ENCODE measurements at places on chromosomes 16 and 17.

- DNase-seq: no peak
These were observed 1.3 kb downstream of the GPATCH8 start for GRCh38 chr17:44501866-44502375.

- DNase-seq: no peak
These were observed 7.1 kb downstream of the GEMIN4 start for GRCh38 chr17:744937-745336.

- DNase-seq: peak; percentile 43
These were observed 3.9 kb upstream of the CCDC57 start for GRCh38 chr17:82216301-82217119.

GRCh38 chr17:9110501-9110900, 89.2 kb downstream of the NTN1 start:
- DNase-seq: no peak

GRCh38 chr16:81548876-81549546, 104.4 kb downstream of the CMIP start:
- DNase-seq: no peak

DNA sequence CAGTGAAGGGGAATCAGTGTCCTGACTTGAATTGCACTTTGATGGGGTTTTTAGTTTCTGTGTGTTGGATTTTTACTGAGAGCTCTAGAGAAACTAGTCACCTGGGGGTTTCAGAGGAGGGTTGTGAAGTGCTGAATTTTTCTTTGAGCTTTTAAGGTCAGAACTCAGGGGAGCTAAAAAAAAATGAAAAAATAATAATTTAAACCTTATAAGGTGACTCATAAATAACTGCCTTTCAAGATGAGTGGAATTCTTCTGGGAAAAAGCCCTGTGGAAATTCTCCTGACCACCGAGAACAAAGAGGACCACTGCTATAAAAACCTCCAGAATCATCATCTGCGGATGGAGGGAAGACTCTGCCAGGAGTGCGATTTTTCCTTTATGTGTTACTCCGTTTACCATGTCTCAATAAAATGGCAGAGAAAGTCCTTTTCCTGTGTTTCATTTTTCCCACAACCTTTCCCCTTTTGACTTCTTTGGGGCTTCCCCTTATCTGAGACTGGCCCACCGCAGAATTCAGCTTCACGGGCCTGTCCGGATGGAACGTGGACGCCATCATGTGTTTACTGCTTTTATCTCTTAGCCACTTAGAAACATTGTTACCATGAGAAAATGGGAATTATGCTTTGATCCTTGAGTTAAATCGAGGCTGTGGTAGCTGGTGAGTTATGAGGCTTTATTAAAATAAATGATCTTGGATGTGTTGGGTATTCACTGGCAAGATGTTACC, 39.7 kb downstream of the RPTOR start:
- DNase-seq: no peak

GRCh38 chr16:68636818-68637217, 8.3 kb upstream of the CDH3 start:
- DNase-seq: no peak

DNA sequence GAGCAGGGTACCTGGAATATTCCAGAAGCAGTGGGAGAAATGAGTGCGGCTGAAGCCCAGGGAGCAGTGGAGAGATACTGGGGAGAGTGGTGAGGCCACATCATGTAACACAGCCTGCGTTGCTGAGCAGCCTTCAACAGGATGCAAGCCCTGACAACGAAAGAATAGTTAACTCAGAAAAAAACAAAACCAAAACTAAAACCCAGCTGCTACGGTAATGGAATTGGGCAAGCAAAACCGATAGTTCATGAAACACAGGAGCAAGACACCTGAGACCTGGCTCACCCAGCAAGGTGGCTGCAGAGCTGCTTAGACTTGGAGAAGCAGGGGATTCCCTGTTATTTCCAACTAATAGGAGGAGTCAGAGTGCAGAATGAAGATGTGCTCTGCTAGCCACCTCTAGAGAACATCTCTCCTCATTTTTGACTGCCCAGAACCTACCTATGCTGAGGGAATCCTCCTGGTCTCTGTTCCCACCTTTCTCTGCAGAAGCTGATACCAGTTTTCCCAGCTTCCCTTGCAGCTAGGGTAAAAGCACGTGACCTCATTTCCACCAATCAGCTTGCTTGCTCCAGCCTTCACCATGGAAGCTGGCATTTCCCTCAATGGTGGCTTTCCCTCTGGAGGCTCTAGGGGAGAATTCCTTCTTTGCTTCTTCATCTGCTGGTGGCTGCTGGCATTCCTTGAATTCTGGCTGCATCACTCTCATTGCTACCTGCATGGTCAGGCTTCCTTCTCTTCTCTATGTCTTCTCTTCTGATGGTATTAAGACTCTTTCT, 59.4 kb upstream of the XYLT1 start:
- DNase-seq: peak; percentile 3

- no peak for DNase-seq
These were observed 19.7 kb upstream of the MEIOC start for GRCh38 chr17:44636562-44636961.

GRCh38 chr16:73311857-73312723, 264.2 kb upstream of the ZFHX3 start:
- DNase-seq: no peak

- no peak for DNase-seq
These were observed 2.6 kb upstream of the AKAP1 start for GRCh38 chr17:57082441-57082840.

GRCh38 chr16:87198328-87198832, 118.8 kb downstream of the C16orf95 start:
- no peak for DNase-seq

GRCh38 chr17:29180788-29181160, 576 bp upstream of the MYO18A start:
- DNase-seq: no peak

- no peak for DNase-seq
These were observed 745.2 kb downstream of the WWOX start for GRCh38 chr16:78844682-78845081.

DNA sequence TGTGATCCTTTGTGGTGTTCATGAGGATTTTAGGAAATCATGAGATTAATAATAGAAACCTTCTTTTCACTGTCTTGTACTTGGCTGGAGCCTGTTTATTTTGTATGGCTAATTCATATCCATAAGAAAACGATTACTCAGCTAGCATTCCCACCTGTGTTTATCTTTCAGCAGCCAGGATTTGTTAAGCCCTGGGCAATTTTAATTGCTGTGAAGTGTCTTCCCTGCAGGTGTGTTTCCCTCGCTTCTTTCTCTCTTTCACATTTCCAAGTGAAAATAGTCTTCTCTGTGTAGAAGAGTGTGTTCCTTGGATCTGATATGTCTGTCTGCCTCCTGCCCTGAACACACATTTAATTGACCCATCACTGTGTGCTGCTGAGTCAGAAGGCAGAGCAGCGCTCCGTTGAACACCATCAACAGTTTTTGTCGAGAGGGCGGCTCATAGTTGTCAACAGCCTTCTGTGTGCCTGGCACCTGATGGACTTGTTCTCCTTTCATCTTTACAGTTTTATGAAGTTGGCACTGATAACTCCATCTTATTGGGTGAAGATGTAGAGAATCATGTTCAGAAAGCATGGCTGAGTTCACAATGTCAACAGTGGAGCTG, 83.2 kb downstream of the SPECC1 start:
- no peak for DNase-seq

DNA sequence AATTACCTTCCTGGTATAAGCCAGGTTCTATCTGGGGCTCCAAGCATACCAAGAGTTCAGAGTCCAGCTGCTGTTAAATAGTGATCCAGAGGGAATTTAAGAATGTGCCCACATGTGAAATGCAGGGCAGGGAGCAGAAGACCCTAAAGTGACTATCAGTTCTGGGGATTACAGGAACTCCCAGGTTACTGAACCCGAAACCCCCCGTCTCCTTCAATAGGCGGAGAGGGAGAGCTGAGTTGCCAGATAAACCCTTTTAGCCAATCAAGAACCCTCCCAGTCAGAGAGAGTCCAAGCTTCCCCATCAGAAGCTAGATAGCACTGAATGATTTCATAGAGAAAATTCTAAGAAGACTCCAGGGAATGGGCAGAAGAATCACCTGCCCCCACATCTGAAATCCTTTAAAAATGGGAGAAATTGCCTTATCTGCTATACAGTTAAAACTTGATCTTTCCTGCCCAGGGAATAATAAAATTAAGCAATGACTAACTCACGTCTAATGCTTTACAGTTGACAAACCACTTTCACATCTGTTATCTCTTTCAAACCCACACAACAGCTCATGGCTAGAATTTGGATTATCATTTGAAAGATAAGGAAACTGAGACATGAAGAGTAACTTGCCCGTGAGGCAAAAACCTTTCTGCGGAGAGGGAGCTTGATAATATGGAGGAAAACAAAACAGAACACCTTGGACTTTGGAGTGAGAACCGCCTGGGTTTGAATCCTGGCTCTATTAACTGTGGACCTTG, 10.2 kb downstream of the NOG start:
- no peak for DNase-seq

GRCh38 chr16:14289692-14290340, 218.7 kb downstream of the MRTFB start:
- DNase-seq: no peak

- no peak for DNase-seq
These were observed 435.6 kb upstream of the DYNLRB2 start for GRCh38 chr16:80105160-80105559.

DNA sequence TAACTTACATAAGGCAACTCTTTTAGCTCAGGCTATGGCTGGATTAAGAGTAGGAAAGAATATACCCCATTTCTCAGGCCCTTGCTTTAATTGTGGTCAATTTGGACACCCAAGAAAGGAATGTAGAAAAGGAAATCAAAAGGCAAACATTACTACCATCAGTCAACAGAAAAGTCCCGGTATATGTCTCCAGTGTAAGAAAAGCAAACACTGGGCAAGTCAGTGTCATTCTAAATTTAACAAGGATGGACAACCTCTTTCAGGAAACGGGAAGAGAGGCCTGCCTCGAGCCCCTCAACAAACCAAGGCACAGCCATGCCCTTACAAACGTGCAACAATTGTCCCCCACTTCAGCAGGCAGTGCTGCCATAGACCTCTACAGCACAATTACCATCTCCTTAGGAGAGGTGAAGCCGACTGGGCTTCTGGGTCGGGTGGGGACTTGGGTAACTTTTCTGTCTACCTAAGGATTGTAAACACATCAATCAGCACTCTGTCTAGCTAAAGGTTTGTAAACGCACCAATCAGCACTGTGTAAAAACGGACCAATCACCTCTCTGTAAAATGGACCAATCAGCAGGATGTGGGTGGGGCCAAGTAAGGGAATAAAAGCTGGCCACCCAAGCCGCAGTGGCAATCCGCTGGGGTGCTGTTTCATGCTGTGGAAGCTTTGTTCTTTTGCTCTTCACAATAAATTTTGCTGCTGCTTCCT, 12.4 kb downstream of the MRPL58 start:
- peak; percentile 12 for DNase-seq

DNA sequence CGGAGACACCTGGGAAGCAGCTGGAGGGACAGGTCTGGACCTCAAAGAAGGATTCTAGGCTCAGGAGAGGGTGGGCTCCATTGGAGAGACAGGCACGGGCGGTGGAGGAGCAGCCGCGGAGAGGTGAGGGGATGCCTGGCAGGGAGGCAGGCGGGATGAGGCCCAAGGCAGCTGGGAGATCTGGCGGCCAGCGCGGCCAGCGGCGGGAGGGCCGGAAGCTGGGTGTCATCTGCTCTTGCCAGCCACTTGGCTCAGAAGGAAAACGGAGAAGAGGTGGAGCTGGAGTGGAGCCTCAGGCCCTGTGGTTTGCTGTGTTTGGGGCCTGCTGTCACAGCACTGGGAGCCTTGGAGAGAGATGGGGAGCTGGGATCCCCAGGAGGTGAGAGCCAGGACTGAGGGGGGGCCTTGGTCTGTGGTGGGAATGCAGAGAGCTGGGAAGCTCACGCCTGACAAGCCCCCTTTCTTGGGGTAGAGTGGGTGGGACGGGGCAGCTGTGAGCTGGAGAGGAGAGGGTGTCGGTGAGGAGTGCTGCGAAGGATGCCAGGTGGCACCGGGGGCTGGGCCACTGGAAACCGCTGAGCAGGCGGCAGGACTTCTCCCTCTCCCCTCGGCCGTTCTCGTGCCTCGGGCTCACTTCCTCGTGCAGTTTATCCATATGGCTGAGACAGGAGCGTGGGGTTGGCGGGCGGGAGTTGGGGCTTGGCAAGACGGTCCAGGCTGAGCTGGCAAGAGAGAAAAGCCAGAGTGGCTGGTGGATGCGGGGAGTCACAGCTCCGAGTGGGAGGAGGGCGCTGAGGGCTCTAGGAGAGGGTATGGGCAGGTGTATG, 8.0 kb downstream of the TBC1D24 start:
- no peak for DNase-seq

- no peak for DNase-seq
These were observed 42.0 kb downstream of the CMIP start for GRCh38 chr16:81486540-81487061.

DNA sequence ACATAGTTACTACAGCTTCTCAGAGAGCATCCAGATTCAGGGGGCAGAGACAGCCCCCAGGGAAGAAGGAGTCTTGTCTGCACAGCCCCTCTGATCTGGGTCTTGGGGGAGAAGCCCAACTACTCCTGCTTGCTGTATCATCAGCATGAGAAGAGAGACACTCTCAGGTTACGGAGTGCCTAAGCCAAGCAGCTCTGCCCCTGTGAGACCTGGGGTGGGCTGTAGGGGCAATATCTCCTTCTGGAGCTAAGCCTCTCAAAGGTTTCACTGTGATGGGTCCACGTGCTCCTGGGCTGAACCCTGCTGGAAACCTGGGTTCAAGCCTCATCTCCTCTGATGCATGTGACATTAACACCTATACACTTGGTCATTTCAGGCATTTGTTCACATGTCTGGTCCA, 123.2 kb downstream of the CPPED1 start:
- no peak for DNase-seq

- DNase-seq: no peak
These were observed 871.0 kb downstream of the CDH11 start for GRCh38 chr16:64250866-64251265.

GRCh38 chr17:69358688-69359596, 32.0 kb upstream of the ABCA5 start:
- no peak for DNase-seq

GRCh38 chr16:69133373-69133954, 1.0 kb downstream of the UTP4 start:
- no peak for DNase-seq

DNA sequence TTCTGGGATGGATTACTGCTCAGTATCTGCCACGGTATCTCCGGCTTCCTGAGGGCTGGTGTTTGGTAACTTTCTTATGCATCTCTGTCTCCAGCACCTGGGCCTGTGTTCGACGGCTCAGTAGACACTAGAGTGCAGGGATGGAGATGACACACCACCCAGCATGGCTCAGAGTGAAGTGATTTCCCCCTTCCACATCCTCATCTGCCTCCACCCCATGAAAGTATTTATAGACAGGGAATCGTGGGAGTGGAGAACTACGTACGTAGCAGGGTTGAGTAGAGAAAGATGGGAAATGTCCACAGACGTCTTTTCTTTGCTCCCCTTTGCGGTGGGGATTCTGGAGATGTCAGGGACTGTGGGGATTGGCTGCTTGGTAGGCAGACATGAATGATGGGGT, 11.8 kb upstream of the SLC25A19 start:
- DNase-seq: no peak
